ENCODE measurements at places on chromosomes 7 and 10.

- DNase-seq = no peak
These were observed 41.8 kb upstream of the LRGUK start for GRCh38 chr7:134085311-134085710.

DNA sequence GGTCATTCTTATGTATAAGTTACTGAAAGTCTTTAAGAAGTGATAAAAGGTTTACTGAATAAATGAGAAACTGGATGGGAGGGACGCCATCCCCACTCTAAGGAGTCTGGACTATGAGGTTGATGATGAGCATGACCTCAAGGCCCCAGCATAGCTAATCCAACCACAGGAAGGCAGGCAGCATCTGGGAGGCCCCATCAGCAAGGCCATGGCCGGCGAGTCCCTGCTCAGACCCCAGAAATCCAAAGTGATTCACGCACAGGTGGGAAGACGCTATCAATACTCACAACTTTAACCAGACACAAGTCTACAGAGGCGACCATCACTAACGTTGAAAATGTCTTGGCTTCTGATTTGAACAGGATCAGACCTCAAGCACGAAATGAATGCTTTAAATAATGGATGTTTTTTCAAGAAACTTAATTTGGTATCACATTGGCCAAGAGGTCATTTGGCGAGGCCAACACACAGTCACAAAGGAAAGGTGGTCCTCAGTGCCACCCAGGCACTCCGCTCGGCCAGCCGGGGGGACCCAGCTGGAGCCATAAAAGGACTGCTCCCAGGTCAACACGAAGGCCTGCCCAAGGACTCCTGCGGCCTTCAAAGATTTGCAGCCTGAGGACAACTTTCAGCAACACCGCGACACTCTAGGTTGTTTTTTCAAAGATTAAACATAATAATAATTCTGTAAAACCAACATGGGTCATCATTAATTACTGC, 228.5 kb downstream of the PTPRN2 start:
- no peak for DNase-seq

DNA sequence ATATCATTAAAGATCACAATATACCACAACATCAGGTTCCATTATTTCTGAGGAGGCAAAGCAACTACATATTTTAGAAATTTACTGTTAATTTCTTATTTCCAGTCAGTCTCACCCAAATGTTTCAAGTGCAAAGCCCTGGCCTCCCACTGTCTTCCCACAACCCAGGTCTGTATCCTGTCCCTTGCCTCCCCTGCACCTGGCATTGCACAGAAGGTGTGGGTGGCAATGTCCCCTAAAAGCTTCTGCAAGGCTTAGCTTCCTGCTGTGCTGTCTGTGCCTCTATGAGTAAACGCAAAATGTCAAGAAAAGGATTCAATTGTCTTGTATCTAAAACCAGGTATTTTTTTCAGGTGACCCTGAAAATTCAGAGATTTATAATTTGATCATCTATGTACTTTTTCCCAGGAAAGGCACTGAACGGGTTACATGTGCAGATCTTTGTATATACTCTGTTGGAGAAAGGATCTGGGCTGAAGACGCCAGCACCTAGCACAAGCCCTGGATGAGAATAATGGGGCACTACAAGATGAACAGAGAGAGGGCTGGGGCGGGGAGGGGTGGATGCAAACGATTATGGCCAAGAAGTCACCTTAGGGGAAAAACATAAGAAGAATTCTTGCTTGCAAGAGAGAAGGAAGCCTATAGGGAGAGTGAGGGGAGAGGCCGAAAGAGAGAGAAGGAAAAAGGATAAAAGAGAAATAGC, 3.1 kb upstream of the ANTXRL start:
- DNase-seq = no peak

DNA sequence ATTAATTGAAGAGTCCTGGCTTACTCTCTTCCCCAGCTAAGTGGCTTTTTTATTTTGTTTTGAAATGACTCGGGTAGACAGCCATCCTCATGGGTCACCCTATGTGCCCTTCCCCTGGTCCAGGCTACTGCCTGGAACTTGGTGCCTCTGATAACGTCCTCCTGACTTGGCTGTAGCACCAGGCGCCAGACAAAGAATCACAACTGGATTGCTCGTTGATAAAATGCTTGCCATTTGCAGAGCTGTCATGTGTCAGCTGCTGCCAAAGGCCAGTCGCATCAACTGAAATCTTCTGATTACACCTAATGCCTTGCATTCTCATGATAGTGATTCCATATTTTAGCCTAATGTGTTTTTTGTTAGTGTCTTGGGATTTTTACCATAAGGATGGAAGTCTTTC, 27.4 kb upstream of the ABLIM1 start:
- no peak for DNase-seq

GRCh38 chr10:42594246-42594650, 44.1 kb downstream of the ZNF33B start:
- no peak for DNase-seq
